ENCODE measurements at places on chromosomes 7 and 10.

- no peak for DNase-seq
Measured at GRCh38 chr7:8561449-8561848, 128.0 kb downstream of the NXPH1 start.

- DNase-seq, result peak; percentile 3
Measured at GRCh38 chr7:103123529-103123928, 25.4 kb downstream of the NAPEPLD start.

DNA sequence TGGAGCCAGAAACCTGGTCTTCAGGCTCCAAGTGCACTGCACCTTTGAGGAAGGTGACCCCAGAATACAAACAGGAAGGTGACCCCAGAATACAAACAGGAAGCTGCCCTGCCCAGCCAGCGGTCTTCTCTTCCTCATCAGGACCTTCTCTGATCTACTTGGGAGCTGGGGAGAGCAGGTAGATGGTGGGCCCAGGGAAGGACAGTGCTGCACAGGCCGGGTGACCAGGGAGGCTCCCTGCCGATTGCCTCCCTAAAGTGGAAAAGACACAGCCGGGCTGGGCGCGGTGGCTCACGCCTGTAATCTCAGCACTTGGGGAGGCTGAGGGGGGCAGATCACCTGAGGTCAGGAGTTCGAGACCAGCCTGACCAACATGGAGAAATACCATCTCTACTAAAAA is 151.8 kb upstream of the CHST15 start:
- no peak for DNase-seq

GRCh38 chr10:64760371-64760770 is 1239.2 kb downstream of the REEP3 start:
- DNase-seq, result no peak

DNA sequence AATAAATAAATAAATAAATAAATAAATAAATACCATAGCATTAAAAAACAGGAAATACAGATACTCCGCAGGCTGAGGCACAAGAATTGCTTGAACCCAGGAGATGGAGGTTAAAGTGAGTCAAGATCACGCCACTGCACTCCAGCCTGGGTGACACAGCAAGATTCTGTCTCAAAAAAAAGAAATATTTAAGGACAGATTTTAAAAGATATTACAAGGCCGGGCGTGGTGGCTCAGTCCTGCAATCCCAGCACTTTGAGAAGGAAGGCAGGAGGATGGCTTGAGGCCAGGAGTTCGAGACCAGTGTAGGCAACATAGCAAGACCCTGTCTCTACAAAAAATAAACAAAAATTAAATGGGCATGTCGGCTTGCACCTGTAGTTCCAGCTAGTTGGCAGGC is 17.5 kb upstream of the SNX8 start:
- DNase-seq, result no peak

- DNase-seq, result no peak
Measured at GRCh38 chr10:103442031-103442461, 10.1 kb downstream of the CALHM2 start.

- DNase-seq, result no peak
Measured at GRCh38 chr7:92622030-92622429, 31.8 kb upstream of the FAM133B start.

DNA sequence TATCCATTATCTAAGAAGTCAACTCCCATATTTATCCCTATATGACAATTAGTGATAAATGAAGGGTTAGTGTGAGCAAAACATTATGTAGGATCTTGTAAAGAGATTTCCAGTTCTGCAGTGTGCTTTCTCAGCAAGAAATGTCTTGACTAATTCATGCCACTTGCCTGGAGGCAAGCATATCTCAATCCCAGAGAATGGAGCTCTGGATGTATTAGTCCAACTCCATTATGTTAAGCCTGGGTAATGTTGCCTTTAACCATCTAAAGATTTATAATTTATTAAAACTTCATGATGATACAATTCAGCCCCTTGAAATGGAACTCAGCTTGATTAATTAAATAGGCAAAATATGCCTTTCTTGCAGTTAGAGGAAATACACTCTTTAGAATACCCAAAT is 1079.9 kb upstream of the LRRTM3 start:
- DNase-seq, result no peak

GRCh38 chr10:30238836-30239235 is 110.2 kb downstream of the MTPAP start:
- DNase-seq, result no peak

- no peak for DNase-seq
Measured at GRCh38 chr10:20970708-20971107, 73.6 kb upstream of the NEBL start.

GRCh38 chr7:85781606-85782005 is 594.8 kb upstream of the SEMA3D start:
- DNase-seq, result peak; percentile 22

DNA sequence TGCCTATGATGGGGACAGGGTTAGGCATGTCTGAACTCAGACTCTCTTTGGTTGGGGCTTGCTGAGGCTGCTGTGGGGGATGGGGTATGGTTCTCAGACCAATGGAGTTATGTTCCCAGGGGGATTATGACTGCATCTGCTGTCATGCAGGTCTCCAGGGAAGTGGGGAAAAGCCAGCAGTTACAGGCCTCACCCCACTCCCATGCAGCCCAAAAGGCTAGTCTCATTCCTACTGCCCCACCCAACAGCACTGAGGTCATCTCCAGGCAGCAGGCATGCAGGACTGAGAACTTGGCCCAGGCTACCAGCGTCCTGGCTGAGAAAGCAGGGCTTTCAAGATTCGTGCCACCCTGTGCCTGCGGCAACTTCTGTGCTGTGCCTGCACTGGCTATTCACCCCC is 373.3 kb downstream of the HTR7 start:
- no peak for DNase-seq

DNA sequence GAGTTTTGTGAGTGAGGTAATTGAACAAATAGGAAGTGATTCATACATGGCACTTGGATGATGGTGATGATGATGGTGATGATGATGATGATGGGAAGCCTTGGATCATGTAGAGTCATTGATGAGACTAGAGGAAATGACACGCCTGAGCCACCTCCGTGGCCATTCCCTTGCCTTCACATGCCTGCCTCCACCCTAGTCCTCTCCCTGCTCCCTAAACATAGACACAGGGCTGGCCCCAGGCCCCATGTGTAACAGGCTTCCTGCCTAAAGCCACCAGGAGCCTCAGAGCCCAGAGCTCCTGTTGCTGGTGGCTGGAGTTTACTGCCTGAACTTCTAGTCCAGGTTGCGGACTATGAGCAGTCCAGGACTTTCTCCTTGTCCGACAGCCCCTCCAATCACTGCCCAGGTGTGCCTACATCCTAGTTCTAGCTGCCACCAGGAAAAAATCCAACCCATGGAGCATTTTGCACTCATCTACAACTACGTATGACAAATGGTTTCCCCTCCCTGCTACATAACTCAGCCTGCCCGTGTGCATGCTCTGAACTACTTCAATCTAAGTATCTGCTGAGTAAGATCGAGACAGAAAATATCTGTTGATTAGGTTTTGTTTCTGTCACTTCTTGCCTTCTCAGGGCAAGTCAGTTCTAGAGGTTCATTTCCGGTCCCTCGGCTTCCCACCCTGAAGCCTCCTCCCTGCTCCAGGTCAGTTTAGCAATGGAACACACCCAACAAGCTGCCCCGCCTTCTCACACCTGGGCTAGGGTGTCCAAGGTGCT is 35.5 kb upstream of the KDM7A start:
- no peak for DNase-seq

DNA sequence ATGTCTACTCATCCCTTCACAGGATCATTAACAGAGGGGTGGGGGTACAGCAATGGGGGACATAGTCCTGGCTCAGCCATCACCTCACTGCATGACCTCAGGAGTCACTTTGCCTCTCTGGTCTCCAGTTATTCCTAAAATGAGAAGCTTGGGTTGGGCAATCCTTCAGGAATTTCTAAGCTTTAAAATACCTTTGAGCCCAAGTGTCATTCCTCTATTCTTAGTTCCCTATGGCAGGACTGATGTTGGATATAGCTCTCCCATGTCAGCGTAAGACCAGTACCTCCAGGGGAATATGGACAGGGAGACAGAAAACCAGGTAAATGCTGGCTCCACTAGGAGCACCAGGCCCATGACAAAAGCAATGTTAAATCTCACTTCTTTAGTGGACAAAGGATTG is 34.5 kb downstream of the BLNK start:
- no peak for DNase-seq

GRCh38 chr10:35043796-35044344 is 46.3 kb downstream of the CUL2 start:
- DNase-seq, result no peak

- DNase-seq, result no peak
Measured at GRCh38 chr10:6072215-6072934, 10.2 kb upstream of the IL2RA start.

- DNase-seq, result no peak
Measured at GRCh38 chr7:95527776-95528250, 42.1 kb downstream of the ASB4 start.

DNA sequence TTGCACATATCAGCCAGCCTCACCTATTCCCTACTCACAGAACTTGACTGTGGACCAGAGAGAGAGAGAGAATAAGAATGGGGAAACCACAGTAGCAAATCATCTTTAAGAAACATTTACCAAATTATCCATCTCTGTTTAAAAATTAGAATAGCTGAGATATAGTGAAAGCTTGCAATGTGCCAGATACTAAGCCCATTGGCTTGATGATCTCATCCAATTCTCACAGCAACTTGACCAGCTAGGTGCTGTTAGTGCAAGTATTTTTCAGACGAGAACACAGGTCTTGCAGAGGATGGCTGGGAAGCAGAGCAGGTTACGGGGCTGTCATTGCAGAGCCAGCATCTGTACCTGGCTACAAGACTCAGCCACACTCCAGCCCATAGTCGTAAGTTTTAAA is 50.9 kb downstream of the KLF6 start:
- no peak for DNase-seq

DNA sequence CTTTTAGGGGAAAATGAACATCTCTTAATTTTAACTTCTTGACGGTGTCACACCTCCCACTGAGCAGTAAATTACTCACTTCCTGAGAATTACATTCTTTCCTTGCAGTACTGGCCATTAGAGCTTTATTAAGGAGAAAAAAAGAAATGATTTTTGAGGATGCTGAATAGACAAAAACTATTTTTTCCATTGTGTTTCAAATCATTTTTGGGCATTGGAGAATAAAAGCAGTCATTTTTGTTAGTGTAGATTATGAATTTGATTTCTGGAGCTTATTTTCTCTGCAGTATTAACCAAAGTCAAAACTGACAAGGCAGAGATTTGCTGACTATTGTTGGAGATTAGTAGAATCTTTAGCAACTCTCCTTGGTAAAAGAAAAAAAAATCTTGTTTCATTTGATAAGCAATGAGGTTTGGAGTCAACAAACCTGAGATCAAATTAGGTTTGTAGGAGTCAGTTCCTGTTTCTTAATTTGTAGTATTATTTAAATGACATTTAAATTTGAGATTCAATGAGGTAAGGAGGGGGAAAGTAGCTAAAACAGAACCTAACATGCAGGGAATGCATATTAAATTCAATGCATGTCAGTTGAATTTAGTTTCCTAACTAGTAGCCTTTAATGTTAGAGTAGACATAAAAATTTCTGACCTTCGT is 70.6 kb downstream of the AP3M1 start:
- peak; percentile 52 for DNase-seq

DNA sequence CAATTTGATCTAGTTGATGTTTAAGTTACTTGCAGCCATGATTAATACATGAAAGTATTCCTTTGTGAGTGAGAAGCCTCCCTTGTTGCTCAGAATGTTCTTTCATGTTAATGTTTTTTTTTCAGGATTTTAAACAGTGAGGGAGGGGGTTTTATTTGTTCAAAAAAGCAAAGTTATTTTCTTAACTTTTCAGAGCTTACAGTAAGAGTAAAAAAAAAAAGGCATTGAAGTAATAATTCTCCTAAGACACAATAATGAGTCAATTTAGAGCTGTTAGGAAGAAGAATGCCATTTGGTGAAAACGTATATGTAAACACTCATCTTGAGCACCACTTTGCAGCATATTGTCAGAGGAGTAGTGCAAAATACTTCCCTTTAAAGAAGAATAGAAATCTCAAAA is 105.8 kb downstream of the SEMA3A start:
- DNase-seq, result no peak

DNA sequence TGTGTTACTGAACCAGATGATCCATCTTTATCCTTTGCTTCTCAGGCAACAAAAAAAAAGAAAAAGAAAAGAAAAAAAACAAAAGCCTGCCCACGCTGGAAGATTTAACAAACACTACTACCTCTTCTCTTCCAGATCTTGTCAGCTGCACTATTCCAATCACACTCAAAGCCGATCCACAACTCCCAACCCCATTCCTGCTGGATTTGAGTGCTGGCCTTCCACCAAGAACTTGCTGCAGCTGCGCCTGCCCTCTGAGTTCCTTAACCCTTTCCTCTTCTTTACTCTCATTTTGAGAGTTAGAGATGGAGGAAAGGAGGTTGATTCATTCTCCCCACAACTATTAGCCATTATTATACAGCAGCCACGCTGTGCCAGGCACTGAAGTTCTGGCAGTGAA is 16.0 kb upstream of the ITGA8 start:
- DNase-seq, result no peak

DNA sequence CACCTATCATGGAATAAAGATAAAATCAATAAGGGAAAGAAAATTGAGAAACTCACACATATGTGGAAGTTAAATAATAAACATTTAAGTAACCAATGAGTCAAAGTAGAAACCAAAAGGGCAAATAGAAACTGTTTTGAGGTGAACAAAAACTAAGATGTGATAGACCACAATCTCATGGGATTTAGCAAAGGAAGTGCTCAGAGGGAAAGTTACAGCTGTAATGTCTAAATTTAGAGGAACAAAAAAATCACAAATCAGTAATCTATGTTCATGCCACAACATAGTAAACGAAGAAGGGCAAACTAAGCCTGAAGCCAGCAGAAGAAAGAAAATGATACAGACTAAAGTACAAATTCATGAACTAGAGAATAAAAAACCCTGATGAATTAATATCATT is 16.3 kb downstream of the CYP3A4 start:
- DNase-seq, result peak; percentile 53

GRCh38 chr10:27399871-27400270 is 104.2 kb upstream of the RAB18 start:
- DNase-seq, result peak; percentile 52

- no peak for DNase-seq
Measured at GRCh38 chr7:71682181-71682580, 550.2 kb downstream of the GALNT17 start.

GRCh38 chr10:20953120-20953519 is 56.0 kb upstream of the NEBL start:
- no peak for DNase-seq

DNA sequence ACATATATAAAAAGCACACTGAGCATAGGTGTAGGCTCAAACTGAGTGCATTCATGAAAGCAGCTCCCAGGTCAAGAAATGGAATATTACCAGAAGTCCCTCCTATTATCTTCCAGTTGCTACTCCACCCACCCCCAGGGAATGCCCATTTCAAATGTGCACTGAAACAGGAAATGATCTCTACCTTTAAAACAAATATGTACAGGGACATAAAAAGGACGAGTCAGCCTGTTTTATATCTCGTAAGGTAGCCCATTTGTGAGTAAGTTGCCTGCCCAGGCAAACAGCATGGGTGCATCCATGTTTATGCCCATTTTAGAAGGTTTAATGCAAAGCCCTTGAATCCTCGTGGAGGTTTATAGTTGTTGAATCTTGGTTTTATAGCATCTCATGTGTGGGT is 10.4 kb downstream of the FFAR4 start:
- DNase-seq, result no peak

GRCh38 chr10:103542764-103543616 is 49.5 kb downstream of the NEURL1 start:
- peak; percentile 83 for DNase-seq

- DNase-seq, result no peak
Measured at GRCh38 chr10:127349737-127350136, 153.3 kb upstream of the INSYN2A start.

Data from OCI-M1 (cell line).